ENCODE measurements at places on chromosomes 7 and 10.

DNA sequence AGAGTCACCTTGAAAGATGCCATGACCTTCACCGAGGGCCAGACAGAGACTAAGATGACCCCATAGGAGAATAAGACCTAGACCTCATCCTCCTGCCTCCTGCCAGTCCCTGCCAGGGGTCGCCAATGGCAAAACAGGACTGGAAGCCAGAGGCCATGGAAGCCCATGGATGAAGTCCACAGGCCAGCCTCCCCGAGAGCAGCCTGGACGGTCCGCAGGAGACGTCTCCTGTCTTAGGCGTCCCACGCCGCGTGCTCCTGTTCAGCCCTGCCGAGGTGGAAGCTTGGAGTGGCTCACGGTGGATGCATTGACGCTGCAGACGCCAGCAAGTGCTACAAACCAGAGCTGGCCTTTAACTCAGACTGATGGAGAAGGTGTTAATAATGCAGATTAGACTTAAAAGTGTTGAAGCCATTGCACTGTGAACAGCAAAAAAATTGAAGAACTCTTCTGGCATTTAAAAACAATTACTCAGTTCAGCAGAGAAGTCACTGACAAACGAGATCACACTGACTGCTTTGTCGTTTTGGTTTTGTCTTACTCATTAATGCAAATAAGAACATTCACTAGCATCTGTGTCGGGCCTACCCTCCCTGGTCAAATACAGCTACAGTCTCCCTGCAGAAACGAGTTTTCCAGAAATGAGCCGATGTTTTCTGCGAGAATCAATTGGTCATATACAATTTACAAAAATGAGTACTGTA is 38.1 kb upstream of the FAM20C start:
- no peak for DNase-seq

DNA sequence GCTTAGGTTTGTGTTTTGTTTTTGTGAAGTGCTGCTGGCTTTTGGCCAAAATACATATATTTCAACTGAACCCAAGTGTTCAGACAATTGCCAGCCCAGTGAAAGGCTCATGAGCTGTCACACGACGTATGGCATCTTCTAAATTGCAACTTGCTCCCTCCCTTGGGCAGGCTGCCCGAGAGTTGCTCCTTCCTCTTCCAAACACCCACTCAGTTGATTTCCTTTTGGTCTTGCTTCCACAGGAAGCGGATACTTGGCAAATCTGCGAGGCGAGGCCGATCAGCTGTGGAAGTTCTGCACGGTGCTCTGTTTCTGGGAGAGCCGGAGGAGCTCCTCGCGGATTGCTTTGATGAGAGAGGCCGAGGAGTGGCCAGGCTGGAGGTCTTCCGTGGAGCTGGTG is 39.6 kb upstream of the ATP6V0A4 start:
- DNase-seq = no peak

GRCh38 chr10:120803972-120804371 is 47.2 kb upstream of the WDR11 start:
- no peak for DNase-seq

GRCh38 chr10:96470116-96470743 is 43.5 kb downstream of the TLL2 start:
- DNase-seq = no peak

GRCh38 chr10:22570234-22570633 is 144.1 kb downstream of the PIP4K2A start:
- no peak for DNase-seq

DNA sequence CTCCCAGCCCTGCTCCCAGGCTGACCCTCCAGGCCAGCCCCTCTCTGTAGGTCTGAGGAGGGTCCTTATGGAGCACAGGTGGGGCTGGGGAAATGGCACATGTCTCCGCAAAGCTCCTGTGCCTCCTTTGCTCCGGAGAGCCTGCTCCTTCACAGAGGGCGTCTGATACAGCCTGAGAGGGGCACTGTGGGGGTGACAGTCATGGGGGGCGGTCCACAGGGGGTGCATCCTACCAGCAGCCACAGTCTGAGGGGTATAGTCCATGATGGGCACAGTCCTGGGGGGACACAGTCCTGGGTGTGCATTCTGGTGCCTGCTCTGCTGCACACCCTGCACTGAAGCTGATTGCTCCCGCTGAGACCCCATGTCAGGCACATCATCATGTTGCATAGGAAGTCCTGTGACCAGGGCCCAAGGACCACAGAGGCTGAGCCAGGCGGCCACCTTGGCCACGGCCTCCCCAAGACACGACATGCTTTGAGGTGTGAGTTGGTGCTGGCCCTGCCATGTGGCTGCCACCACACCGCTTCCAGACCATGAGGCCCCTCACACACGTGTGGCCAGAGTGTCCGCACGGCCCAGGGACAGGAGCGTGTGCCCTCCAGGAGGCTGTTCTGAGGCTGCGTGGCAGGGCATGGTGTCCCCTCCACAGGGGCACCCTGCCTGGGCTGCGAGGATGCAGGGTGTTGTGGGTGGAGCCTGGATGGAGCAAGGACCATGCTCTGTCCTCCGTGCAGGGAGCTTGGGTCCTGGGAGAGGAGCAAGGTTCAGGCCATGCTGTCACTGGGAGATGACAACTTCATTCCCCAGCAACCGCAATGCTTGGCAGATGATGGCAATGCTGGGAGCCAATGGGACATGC is 59.2 kb downstream of the PWWP2B start:
- no peak for DNase-seq

- no peak for DNase-seq
These were observed 134.1 kb downstream of the MAGI2 start for GRCh38 chr7:79319369-79319768.

- no peak for DNase-seq
These were observed 69.4 kb downstream of the WIPF3 start for GRCh38 chr7:29875741-29876140.

DNA sequence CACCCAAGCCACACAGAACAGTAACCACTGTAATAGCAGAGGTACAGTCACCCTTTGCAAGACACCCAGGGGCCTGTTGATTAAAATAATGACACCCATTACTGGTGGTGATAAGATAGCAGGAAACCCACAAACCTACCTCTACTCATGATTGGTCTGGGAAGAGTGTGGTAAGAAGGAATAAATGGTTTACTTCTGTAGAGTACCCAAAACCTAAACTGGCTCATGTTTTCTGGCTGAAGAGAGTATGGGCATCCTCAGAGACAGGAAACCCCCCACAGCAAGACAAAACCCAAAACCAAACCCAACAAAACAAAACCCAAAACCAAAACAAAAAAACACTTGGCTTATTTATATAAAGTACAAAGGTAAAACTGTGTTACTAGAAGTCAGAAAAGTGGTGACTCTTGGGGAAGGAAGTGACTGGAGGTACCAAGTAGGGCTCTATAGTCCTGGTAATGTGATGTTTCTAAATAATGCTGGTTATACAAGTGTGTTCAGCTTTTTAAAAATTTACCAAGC is 15.5 kb upstream of the DNAJB12 start:
- DNase-seq = no peak

GRCh38 chr7:52260046-52260665 is 775.3 kb upstream of the POM121L12 start:
- DNase-seq = no peak

GRCh38 chr7:75980430-75981202 is 13.8 kb downstream of the TMEM120A start:
- no peak for DNase-seq

- DNase-seq = no peak
These were observed 43.4 kb upstream of the DAGLB start for GRCh38 chr7:6491194-6491593.

DNA sequence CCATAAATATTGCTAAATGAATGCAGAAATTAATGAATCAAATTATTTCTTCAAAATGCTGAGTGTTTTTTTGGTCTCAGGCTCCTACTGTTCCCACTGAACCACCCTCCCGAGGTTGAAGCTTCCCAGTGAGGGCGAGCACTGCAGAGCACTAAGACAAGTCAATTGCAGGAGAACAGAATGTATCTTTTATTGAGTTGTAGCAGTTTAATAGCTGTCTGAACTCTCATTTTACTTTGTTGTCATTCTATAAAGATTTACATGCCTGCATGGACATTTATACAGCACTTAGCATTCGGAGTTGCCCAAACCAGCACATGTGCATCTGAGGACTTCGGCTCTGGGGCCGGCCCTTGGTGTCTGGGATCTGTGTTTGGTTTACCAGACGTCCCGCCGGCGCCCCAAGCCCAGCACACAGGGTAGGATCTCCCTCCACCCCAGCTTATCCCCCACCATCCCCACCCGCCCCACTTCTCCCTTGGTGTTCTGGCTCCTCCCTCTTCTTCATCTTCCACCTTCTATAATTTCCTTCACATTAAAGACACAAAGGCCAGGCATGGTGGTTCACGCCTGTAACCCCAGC is 211.0 kb upstream of the SH2B2 start:
- no peak for DNase-seq

GRCh38 chr10:11159543-11160215 is 142.0 kb downstream of the CELF2 start:
- no peak for DNase-seq

- DNase-seq = no peak
These were observed 954.0 kb upstream of the C7orf33 start for GRCh38 chr7:147636553-147636952.

GRCh38 chr7:17732083-17732482 is 208.2 kb downstream of the SNX13 start:
- DNase-seq = no peak

DNA sequence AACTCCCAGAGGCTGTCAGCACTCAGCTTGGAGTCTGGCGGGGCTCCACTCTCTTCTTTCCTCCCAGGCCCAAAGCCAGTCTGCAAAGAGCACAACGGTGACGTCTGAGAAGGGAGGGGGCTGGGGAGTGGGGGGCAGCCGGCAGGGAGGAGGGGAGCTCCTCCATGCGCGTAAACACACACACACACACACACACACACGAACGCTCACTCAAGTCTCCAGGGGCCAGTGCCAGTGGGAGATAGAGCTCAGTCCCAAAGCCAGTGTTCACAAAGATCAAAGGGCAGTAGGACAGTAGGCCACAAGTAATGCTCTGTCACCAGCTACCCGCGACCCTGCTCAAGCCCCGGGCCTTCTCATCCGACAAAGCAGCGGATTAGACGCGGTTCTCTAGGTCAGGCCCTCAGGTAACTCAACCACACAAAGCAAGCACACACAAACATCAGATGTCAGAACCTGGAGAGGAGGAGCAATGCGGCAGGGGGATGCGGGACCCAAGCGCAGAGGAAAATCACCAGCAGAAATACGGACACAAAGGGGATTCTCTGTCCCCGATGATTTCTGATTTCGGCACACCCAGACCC is 19.9 kb downstream of the TCAF1 start:
- DNase-seq = no peak

DNA sequence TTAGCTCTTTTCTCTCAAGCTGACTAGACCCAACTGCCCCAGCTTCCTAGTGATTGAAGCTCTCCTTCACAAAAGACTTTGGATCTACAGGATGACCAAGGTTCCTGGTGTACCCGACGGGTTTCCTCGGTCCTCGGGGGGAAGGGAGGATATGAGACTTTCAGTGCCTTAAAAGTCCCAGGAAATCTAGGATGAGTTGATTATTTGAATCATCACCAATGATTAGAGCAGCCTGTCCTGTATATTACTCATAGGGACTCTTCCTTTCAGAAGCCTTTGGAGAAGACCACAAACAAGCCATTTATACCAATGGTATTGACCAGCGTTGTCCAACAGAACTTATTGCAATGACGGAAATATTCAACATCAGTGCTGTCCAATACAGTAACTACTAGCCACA is 6.1 kb upstream of the ACTA2 start:
- DNase-seq = no peak

GRCh38 chr10:102175415-102175814 is 23.2 kb downstream of the NOLC1 start:
- DNase-seq = no peak

DNA sequence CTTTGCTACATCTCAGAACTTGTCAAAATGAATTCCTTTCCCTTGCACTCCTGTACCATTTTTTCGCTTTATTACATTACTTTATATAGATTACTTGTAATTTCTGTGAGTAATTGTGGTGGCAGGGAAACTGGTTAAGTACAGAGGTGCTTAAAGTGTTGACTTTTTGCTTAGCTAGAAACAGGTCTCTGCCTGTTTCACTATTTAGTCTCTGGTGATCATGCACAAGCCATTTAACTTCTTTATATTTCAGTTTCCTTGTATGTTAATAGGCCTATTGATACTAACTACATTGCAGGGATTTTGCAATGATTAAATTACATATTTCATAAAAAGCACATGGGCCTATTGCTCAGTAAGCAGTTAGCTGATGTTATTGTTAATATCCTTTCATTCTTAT is 233.8 kb downstream of the PRKG1 start:
- DNase-seq = no peak

GRCh38 chr7:45923818-45924217 is 2.7 kb upstream of the IGFBP3 start:
- DNase-seq = no peak

DNA sequence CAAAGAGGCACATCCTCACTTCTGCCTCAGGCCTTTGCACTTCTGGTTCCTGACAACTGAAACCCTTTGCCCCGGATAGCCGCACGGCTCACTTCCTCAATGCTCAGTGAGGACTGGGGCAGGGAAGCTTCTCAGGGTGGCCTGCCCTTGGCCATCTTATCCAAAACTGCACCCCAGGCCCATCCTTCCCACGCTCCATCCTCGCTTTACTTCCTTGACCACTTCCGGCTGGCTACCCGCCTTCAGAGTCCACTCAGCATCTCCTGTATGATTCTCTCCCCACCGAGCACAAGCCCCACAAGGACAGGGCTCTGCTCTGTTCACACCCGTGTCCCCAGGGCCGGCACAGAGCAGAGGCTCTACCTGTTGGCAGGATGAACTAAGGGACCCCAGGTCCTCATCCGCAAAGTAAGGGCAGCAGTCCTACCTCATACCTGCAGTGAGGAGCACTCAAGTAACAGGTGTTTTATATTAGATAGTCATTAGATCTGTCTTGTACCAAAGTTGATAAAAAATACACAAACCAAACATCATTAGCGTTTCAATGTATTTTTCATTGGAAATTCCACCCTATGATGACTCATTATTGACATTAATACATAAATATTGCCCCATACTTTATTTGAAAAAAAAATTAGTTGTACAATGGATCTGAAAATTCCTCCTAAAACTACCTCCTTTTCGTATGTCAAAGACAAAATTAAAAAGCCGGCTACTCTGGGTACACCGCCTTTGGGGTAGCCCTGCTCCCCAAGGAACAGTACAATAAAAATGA is 35.0 kb downstream of the GNA12 start:
- DNase-seq = no peak

DNA sequence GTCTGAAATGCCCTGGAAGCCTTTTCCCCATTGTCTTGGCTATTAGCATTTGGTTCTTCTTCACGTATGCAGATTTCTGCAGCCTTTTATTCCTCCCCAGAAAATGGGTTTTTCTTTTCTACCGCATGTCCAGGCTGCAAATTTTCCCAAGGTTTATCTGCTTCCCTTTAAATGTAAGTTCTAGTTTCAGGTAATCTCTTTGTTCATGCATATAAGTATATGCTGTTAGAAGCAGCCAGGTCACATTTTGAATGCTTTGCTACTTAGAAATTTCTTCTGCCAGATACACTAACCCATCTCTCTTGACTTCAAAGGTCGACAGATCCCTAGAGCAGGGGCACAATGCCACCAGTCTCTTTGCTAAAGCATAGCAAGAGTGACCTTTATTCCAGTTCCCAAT is 12.3 kb downstream of the THAP5 start:
- DNase-seq = no peak

All from activated CD4-positive, CD25-positive, alpha-beta regulatory T cell (primary cell).